CD4-positive, alpha-beta T cell treated with Interleukin-17A for 1 hour (primary cell): ENCODE measurements at places on chromosomes 1 and 21.
A peak's percentile ranks its signal among the peaks of the same experiment; 100 is the strongest.

- DNase-seq = no peak
These were observed 275.2 kb upstream of the DPYD start for GRCh38 chr1:98196012-98196411.

GRCh38 chr1:245153081-245153551, 1.7 kb upstream of the KIF26B start:
- DNase-seq = peak; percentile 65

- no peak for DNase-seq
These were observed 989.0 kb downstream of the PLA2G4A start for GRCh38 chr1:187817782-187818181.

- DNase-seq = peak; percentile 48
These were observed 819 bp upstream of the GPR3 start for GRCh38 chr1:27391511-27392095.

DNA sequence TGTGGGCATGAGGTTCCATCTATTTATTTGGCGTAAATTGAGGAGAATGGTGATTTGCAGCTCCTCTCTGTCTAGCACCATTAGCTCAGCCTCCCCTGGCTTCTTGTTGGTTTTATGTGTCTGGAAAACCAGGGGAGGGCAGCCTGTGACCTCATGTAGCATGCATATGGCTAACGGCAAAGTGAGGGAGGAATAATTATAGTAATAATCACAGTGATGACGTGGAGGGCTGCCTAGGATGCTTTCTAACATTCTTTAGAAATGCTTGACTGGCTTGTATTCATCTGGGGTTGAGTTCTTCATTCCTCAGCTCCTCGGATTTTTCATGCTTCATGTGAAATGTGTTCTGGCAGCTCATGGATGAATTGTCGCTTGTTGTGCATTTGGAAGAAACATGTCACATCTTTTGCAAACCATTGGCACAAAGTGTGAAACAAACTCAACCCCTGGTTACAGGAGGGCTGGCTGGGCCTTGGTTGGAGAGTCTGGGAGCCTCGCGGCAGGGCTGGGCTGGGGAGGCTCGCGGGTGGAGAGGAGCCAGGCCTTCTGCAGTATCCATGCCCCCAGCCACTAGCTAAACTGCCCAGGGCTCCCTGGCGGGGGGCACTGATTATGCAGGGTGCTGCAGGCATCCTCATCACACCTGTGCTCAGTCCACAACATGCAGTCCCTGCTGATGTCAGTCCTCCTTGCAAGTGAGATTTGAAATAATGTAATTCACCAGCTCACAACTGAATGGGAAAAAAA, 149.6 kb downstream of the DISC1 start:
- DNase-seq = no peak

- DNase-seq = no peak
These were observed 41.7 kb downstream of the SEC16B start for GRCh38 chr1:177928194-177928593.
